Activated T-cell treated with anti-CD3 and anti-CD28 coated beads, Interleukin-2, amount 50 U/mL, for 4 hours (primary cell): ENCODE measurements at places on chromosomes 3 and 15.

DNA sequence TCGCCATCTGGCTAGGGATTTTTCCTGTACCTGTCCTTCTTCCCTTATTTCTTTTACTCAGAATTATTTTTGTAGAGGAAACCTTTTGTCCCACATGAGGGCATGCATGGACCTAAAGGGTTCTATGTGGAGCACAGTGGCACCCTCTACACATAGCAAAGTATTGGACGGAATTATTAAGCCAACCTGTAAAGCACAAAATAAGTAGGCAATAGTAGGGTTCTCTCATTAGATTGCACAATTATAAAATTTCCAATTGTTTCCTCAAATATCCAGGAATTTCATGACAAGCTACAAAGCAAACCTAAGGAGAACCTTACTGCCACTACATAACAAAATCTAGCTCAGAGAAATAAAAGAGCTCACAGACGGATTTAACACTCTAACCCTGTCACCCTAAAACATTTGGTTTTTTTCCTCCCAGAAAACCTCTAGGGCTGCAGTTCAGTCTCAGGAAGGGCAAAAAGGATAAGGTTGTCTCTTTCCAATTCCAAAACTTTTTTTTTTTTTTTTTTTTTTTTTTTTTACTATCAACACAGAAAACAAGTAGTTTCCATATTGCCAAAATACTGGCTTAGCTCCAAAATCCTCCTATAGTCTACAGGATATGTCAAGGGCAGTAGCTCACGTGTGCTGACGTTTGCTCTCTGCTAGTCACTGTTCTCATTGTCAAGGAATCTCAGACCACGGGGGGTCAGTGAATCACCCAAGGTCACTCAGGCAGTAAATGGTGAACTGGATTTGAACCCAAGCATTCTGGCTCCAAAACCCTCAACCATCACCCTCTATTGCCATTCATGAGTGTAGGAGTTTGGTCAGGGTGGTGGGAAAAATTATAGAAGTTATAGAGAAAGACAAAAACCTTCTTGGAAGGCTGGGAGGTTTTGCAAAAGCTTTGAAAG, 52.3 kb downstream of the NCEH1 start:
- no peak for DNase-seq

DNA sequence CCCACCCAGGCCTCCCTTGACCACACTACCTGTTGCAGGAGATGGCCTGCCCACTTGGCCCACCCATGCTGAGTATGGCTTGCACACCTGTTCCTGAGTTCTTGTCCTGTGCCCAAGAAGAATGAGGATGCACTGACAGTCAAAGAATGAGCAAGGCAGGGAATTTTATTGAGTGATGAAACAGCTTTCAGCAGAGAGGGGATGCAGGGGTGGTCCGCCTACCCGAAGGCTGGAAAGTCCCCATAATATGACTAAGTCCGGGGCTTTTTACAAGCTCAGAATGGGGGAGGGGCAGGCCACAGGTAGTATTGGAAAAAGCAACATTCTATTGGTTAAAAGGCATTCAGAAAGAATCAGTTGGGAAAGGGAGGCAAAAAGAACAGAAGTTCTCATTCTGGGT, 29.9 kb upstream of the RNU6-1 start:
- DNase-seq, result no peak

DNA sequence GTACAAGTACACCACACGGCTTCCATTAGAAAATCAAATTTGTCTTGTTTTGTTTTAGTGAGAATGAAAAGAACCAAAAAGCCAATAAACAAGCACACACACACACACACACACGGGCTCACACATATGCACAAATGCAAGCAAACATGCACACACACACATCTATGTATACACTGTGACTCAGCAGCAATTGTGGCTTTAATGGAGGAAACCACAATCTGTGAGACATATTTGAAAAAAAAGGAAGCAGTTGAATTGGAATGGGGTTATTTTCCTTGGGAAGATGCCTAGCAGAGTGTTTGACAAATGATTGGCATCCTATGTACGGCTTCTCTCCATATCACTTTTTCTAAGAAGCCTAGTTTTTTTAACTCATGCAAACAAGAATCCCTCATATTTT, 201.1 kb upstream of the ARRDC4 start:
- no peak for DNase-seq

GRCh38 chr3:119586733-119587172, 7.5 kb downstream of the ADPRH start:
- no peak for DNase-seq

GRCh38 chr3:184615396-184615795, 53.8 kb downstream of the EPHB3 start:
- no peak for DNase-seq
